NCI-H1417 (cell line): ENCODE measurements at places on chromosomes 4 and X.
A peak's percentile ranks its signal among the peaks of the same experiment; 100 is the strongest.

DNA sequence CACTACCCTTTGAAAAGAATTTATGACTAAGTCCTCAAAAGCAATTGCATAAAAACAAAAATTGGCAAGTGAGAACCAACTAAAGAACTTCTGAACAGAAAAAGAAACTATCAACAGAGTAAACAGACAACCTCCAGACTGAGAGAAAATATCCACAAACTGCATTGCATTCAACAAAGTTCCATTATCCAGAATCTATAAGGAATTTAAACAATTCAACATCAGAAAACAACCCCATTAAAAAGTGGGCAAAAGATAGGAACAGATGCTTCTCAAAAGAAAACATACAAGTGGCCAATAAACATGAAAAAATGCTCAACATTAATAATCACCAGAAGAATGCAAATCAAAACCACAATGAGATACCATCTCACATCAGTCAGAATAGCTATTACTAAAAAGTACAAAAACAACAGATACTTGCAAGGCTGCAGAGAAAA is 130.2 kb downstream of the GASK1B start:
- DNase-seq: no peak

DNA sequence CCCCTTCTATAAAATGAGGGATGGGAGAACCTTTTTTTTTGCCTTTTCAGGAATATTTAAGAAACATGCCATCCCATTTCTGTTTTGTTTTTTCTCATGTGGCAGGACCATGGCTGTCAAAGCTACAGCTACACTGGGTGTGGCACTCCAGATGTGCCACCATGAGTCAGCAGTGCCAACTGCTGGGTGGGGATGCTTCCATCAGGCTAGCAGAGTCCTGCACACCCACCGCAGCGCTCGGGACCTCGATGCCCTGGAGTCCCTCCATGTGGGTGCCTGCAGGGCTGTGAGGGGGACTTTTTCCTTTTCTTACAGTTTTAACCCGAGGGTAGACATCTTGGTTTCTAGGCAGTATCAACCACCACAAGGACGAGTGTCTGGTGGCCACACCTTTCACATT is 352.6 kb downstream of the NR3C2 start:
- no peak for DNase-seq

DNA sequence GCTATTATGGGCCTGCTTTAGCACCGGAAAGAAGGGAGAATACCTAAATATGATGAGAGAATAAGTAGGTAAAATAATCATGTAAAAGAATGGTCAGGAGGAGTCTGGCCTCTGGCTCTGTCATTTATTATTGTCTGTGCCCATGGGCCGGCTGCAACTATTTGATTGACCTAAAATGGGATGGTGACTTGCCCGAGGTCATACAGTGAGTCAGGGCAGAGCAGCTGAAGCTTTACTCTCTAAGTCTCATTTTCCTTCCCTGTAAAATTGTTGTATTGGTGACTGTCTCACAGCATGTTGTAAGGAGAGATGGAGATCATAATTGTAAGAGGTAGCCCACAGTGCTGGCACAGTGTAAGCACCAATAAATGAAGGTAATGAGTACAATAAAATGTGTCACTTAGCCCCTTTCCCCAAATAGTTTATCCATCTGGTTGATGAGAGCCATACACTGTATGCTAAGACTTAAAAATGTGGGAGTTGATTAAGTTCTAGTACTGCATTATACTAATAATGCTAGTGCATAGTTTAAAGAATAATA is 39.6 kb downstream of the RUFY3 start:
- DNase-seq: no peak

DNA sequence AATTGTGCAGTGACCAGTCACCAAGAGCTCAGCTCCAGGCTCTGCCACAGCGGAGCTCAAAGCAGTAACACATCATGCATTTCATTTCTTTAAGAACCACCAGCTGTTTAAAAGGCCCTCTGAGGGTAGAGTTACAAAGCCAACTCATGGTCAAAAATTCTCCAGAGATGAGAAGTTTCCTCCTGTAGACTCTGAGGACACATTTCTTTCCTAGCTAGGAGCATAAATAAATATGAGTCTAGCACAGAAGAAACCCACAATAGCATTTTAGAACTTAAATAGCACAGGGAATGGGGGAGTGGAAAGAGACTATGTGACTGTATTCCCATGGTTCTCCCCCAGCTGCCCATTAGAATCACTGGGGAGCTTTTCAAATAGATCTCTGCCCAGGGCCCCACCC is 6.5 kb upstream of the CRMP1 start:
- DNase-seq: no peak

DNA sequence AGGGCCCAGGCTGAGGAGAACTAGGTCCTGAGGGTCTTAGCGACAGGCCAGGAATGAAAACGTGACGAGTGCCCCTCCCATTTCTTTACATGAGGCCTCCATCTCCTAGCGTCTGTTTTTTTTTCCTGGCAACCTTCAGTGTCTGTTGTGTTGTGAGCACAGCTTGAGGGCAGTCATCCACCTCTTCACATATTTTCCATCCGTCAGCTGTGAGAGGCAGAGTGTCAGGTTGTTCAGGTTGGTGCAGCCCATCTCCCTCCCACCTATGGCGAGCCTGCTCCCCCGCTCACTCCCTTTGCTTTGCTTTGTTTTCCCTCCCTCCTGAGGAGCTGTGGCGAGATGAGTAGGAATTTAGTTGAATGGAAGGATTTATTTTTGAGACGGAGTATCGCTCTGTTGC is 51.7 kb upstream of the CHRNA9 start:
- no peak for DNase-seq

- DNase-seq: no peak
Observed at GRCh38 chr4:163621821-163622220, 127.3 kb downstream of the TMA16 start.

DNA sequence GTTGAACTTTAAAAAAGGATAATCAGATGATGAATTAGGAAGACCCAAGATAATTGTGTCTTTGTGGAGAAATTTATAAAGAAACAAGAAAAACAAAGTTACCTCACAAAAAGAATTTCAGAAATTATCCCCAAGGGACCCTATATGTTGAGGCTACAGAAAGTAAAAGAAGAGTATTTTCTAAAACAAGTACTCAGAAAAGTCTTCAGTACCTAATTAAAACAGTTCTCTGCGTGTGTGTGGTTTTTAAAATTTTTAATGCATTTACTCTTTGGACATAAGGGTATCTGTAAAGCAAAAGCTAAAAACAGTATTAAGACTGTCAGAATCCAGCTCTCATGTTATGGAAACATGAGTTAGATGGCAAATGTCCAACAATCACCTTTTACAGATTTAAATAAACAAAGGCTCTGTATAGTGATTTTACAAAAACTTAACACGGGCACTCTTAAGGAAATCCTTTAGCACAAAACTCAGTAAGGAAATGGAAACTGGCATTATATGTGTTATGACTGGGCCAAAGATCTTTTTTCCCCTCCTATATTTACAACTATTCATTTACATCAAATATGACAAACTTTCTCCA is 187.5 kb downstream of the NSUN7 start:
- no peak for DNase-seq

DNA sequence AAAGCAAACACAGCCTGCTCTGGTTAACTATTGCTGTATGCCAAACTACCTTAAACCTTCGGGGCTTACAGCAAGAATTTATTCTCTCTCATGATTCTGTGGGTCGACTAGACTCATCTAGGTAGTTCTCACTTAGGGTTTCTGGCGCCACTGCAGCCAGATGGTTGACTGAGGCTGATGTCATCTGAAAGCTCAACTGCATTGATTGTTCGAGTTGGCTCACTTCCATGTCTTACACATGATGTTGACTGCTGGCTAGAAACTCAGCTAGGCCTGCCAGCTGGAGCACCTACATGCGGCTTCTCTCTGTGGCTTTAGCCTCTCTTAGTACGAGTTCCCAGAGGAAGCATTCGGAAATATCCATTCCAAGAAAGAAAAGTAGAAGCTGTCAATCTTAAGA is 103.2 kb downstream of the SRPX start:
- DNase-seq: no peak

- DNase-seq: no peak
Observed at GRCh38 chr4:74855879-74856278, 61.6 kb upstream of the BTC start.

DNA sequence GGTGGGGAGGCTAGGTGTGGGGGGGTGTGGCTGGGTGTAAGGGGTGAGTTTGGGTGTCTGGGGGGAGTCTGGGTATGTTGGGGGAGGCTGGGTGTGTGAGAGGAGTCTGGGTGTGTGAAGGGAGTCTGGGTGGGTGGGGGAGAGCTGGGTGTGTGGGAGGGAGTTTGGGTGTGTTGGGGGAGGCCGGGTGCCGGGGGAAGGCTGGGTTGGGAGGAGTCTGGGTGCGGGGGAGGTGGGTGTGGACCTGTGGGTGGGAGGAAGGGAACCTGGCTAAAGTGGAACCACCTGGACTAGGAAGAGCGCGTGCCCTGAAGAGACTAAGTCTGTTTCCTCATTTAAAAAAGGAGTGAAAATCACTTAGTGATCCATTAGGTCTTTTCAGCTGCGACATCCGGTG is 18.3 kb downstream of the SPON2 start:
- DNase-seq: no peak

- DNase-seq: no peak
Observed at GRCh38 chr4:845836-846251, 19.9 kb upstream of the CPLX1 start.

GRCh38 chr4:74123065-74123728 is 24.2 kb upstream of the CXCL2 start:
- DNase-seq: peak; percentile 2

DNA sequence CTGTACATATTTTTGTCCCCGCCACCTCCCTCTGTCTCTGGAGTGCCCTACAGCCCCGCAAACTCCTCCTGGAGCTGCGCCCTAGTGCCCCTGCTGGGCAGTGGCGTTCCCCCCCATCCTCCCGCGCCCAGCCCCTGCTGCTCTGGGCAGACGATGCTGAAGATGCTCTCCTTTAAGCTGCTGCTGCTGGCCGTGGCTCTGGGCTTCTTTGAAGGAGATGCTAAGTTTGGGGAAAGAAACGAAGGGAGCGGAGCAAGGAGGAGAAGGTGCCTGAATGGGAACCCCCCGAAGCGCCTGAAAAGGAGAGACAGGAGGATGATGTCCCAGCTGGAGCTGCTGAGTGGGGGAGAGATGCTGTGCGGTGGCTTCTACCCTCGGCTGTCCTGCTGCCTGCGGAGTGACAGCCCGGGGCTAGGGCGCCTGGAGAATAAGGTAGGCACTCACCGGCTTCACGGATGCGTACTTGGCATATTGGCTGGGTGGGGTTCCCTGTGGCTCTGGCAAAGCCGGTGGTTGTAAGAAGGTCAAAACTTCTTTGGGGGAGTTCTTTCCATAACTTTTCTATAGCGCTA is 653 bp downstream of the HHIP start:
- no peak for DNase-seq

DNA sequence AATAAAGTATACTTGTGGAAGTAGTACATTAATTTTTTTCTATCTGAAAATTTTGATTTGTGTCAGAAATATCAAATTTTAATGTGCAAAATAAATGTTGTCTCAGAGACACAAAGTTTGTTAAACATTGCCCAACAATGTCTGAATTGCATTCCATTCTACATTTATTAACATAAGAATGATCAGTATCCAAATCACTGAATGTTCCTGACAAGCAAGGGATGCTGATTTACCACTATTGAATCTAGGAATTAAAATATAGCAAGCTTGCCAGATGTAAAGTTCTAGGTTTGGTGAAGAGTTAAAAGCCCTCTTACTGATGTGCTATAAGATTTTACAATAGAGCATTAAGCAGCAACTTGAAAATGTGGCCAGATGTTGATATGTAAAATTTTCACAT is 489.2 kb upstream of the CTSO start:
- DNase-seq: no peak
